ENCODE measurements at places on chromosomes 6 and 20. TPM values are rescaled to one million over a fixed set of nuclear protein-coding genes. Genes with fewer than 3 reads are reported as not detected.

Gene MLN
- not detected for total RNA-seq

Gene ZNF451
- 31.7 TPM for total RNA-seq

Gene BMP7
- total RNA-seq, result 43.9 TPM

Gene BEND6
- total RNA-seq, result 1.8 TPM

Gene PLTP
- 87.3 TPM for total RNA-seq

Gene HACE1
- 12.7 TPM for total RNA-seq

Gene FERMT1
- 14.3 TPM for total RNA-seq

Gene BMP6
- 0.37 TPM for total RNA-seq

Gene FAM209B
- 0.59 TPM for total RNA-seq

Gene SUN5
- total RNA-seq, result not detected

Gene SMLR1
- total RNA-seq, result not detected

Gene ORC3
- 54.5 TPM for total RNA-seq

Gene BMP2
- total RNA-seq, result 13.0 TPM

Gene CGA
- not detected for total RNA-seq

Gene MATN4
- 0.67 TPM for total RNA-seq

Gene PNLDC1
- not detected for total RNA-seq

Gene ZNF311
- 2.8 TPM for total RNA-seq

Gene HLA-DRB5
- total RNA-seq, result not detected

Gene ZBTB46
- 20.0 TPM for total RNA-seq

Gene NRSN1
- not detected for total RNA-seq

Gene PEDS1
- 47.7 TPM for total RNA-seq

Gene FGD2
- total RNA-seq, result 0.04 TPM

Gene MCHR2
- not detected for total RNA-seq

Gene C20orf173
- not detected for total RNA-seq

Gene HLA-DPA1
- 4.9 TPM for total RNA-seq

Gene TSPO2
- not detected for total RNA-seq

Gene RCAN2
- total RNA-seq, result 2.8 TPM

Gene HUS1B
- total RNA-seq, result 0.22 TPM

Gene GATA5
- 0.55 TPM for total RNA-seq

Gene APOBEC2
- not detected for total RNA-seq

Gene GLP1R
- total RNA-seq, result 0.87 TPM

Gene TMEM217
- total RNA-seq, result 0.14 TPM

Gene TREM2
- not detected for total RNA-seq

Gene MAP3K5
- total RNA-seq, result 1.3 TPM

Gene PRDM13
- 0.14 TPM for total RNA-seq

Gene ENPP1
- 17.8 TPM for total RNA-seq

Gene CEP162
- 3.3 TPM for total RNA-seq
